ENCODE measurements at places on chromosomes 2 and 18. TPM values are rescaled to one million over a fixed set of nuclear protein-coding genes. Genes with fewer than 3 reads are reported as not detected.
A peak's percentile ranks its signal among the peaks of the same experiment; 100 is the strongest.

DNA sequence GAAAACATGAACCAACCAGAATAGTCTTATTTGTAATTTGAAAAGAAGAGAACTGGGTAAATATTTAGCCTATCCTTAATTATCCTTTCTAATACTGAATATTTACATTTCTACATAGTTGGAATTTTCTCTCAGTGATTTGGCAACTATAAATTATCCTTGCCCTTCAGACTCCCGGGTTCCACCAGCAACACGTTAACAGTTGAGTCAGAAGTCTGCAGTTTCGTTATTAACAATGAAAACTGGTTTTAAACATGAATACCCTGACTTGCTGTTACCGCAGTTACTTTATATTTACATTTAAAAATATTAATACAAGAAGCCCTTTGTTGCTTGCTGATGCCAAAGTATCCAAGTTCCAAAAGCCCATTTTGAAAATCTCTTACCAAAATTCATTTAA, 673.0 kb downstream of the ARHGAP15 start:
- no peaks in the 10 kb centered on the region for H3K27me3 ChIP-seq
- H3K4me1 ChIP-seq = peaks cover 3% of the 10 kb centered on the region
- peak overlapping the region; percentile 30 for H3K27ac ChIP-seq
- H3K36me3 ChIP-seq = no peaks in the 10 kb centered on the region
- H3K4me3 ChIP-seq = no peak overlapping the region

- H3K27me3 ChIP-seq = no peaks in the 10 kb centered on the region
- no peaks in the 10 kb centered on the region for H3K36me3 ChIP-seq
- H3K4me1 ChIP-seq = no peaks in the 10 kb centered on the region
- no peak overlapping the region for H3K4me3 ChIP-seq
These were observed 336.3 kb downstream of the NYAP2 start for GRCh38 chr2:225735844-225736243.

DNA sequence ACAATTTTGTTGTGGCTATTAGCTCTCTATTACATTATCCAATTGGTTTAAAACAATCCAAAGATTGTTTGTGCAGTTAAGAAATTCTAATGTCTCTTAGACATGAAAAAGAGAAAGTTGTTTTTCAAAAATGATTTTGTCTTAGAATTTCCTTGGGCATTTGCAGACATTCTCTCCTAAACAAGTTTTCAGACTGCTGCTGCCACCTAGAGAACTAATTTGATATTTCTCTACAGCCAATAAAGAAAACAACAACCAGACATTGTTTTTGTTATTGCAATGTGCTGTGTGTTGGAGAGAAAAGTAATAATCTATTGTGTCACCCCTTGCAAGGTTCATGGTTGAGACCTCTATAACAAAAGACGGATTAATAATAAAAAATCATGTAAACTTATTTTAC, 119.0 kb upstream of the SYT4 start:
- H3K27ac ChIP-seq = no peak overlapping the region
- H3K27me3 ChIP-seq = no peaks in the 10 kb centered on the region
- H3K4me3 ChIP-seq = no peak overlapping the region
- peak; percentile 39 for DNase-seq
- no peaks in the 10 kb centered on the region for H3K36me3 ChIP-seq

DNA sequence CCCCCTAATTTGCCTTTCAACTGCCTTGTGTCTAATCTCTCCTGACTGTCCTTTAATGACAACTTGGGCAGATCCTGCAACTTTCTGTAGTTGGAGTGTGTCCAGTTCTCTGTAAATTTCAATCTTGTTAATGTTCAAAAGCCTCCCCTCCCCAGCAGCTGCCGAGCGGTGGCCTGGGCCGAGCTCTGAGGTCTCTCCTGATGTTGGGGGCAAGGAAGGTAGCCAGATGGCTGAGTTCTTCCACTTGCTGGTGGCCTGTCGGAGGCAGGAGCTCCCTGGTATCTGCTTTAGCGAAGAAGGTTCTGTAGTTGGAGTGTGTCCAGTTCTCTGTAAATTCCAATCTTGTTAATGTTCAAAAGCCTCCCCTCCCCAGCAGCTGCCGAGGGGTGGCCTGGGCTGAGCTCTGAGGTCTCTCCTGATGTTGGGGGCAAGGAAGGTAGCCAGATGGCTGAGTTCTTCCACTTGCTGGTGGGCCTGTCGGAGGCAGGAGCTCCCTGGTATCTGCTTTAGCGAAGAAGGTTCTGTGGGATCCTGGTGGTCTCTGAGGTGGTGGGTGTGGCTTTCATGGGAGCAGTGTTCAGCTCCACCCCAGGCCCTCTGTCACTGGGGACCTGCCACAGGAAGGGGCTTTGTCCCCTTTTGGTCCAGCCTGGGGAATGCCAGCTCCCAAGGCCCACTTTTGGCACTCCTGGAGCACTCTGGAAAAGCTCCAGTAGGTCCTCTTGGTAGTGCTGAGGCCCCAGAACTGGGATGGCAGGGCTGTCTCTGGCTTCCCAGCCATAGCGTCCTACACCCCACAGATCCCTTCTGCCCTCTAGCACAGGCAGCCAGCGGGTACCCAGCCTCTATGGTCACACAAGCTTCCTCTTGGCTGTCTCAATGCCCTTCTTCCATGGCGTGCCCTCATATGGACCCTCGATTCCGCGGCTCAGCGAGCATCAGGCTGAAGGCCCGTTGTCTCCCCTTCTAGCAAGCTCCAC, 211.9 kb downstream of the ALPK2 start:
- DNase-seq = no peak
- H3K36me3 ChIP-seq = no peaks in the 10 kb centered on the region
- no peaks in the 10 kb centered on the region for H3K27me3 ChIP-seq
- peaks cover 23% of the 10 kb centered on the region for H3K4me1 ChIP-seq
- peak overlapping the region; percentile 56 for H3K27ac ChIP-seq
- no peak overlapping the region for H3K4me3 ChIP-seq

GRCh38 chr18:34864836-34865497, 154.9 kb downstream of the DTNA start:
- H3K4me3 ChIP-seq = no peak overlapping the region
- H3K4me1 ChIP-seq = no peaks in the 10 kb centered on the region
- H3K27me3 ChIP-seq = no peaks in the 10 kb centered on the region
- no peak for DNase-seq

Gene POTEJ
- total RNA-seq = 0.76 TPM

- H3K4me3 ChIP-seq = no peak overlapping the region
- no peak for DNase-seq
- no peaks in the 10 kb centered on the region for H3K27me3 ChIP-seq
These were observed 343.2 kb upstream of the VRK2 start for GRCh38 chr2:57703407-57703806.

DNA sequence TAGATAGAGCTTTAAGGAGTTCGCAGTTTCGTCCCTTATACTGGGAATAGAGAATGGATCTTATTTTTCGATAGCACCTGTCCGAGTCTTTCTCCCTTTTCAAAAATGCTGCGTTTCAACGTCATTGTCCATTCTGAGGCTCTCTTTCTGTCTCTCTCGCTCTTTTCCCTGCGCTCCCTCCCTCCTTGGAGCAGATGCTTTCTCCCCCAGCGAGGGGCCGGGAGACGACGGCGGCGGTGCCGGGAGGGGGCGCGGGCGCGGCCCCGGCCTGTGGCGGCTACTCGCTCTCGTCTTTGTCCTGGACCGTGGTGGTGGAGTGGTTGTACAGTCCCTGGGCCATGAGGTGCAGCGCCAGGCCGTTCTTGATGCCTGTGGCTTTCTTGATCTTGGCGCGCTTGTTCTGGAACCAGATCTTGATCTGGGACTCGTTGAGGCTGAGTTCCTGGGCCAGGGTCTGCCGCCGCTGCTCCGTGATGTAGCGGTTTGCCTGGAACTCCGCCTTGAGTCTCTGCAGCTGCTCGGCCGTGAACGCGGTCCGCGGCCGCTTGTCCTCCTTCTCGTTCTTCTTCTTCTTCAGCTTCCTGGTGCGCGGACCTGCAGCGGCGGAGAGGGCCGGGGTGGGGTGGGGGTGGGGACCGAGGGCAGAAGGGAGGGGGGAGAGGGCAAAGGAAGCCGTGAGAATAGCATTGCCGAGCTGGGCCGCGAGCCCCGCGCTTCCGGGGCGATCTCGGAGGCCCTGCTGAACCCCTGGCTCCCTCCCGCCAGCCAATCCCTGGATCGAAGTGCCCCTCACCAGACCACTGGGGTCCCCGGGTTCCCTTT, 4.6 kb downstream of the EN1 start:
- no peak overlapping the region for H3K4me3 ChIP-seq
- peaks cover 95% of the 10 kb centered on the region for H3K27me3 ChIP-seq
- no peak overlapping the region for H3K27ac ChIP-seq
- H3K4me1 ChIP-seq = peaks cover 17% of the 10 kb centered on the region
